Activated CD4-positive, alpha-beta T cell treated with anti-CD3 and anti-CD28 coated beads, Interleukin-2, amount 10 ng/mL, durations not matched to agents 7 days and 5 days (primary cell): ENCODE measurements at places on chromosomes 1 and 21. TPM values are rescaled to one million over a fixed set of nuclear protein-coding genes. Genes with fewer than 3 reads are reported as not detected.

DNA sequence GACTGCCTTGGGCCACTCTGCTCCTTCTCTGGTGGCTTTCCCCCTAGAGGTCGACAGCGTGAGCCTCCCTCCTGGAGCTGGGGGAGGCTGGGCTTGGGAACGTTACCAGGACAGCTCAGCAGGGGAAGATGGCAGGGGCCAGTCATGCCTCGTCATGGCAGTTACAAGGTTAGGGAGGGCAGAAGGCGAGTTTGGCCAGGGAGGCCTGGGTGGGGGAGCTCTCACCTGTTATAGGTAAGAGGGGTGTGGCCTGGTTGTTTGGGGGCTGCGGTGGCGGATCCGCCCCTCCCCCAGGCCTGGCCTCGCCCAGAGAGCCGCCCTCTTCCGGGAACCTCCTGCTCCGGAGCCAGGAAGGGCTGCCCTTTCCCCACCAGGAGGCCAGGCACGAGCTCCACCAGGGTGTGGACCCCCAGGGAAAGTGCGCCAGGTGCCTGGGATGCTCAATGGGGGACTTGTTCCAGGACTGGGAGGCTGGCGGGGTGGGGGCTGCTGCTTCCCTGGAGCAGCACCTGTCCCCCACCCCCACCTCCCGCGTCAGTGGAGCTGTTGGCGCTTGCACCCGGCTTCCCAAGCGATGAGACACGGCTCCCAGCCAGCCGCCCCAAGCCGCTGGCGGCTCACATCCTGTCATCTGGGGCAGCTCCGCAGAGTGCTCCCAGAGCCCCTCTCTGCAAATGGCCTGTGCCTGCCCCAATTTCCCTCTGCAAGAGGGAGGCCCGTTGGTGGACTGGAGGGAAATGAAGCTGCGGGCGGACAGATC is 23.6 kb upstream of the PKP1 start:
- peaks cover 11% of the 10 kb centered on the region for H3K27me3 ChIP-seq
- H3K4me3 ChIP-seq: no peak overlapping the region
- no peaks in the 10 kb centered on the region for H3K36me3 ChIP-seq
- peaks cover 2% of the 10 kb centered on the region for H3K4me1 ChIP-seq
- DNase-seq: no peak
- no peak overlapping the region for H3K27ac ChIP-seq

DNA sequence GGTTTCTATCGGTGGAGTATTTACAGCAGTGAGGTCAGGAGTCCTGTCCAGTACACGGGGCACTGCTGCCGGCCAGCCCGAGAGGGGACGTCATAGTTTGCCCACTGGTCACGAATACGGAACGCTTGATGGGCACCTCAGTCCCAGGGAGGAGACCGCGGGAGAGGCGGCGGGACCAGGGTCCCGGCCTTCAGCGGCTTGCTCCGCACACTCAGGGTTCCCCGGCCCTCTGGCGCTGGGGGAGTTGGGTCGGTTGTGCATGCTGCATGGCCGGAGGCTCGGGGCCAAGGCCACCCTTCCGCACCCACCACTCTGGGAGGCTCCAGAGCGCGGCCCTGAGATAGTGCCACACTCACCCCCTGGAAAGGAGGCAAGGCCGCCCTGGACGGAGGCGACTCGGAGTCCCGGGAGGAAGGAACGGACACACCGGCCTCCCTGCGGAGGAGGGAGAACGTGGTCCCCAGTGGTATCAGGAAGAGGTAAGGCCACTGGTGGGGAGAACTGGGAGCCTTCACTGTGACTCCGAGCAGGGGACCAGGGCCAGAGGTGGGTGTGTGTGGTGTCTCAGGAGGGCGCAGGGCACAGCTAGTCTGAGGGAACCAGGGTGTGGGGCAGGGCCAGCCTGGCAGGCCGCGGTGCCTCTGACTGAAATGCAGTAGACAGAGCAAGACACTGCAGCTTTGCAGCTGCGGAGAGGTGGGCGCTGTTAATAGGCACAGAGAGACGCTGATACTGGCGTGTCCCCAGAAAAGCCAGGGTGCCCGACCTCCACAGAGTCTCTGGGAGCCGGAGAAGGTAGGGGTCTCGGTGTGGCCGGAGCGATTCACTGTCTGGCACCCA is 28.6 kb upstream of the PRSS38 start:
- H3K4me3 ChIP-seq: peak overlapping the region; percentile 76
- peaks cover 5% of the 10 kb centered on the region for H3K36me3 ChIP-seq
- peak overlapping the region; percentile 69 for H3K27ac ChIP-seq
- H3K27me3 ChIP-seq: peaks cover 4% of the 10 kb centered on the region
- H3K4me1 ChIP-seq: peaks cover 15% of the 10 kb centered on the region

DNA sequence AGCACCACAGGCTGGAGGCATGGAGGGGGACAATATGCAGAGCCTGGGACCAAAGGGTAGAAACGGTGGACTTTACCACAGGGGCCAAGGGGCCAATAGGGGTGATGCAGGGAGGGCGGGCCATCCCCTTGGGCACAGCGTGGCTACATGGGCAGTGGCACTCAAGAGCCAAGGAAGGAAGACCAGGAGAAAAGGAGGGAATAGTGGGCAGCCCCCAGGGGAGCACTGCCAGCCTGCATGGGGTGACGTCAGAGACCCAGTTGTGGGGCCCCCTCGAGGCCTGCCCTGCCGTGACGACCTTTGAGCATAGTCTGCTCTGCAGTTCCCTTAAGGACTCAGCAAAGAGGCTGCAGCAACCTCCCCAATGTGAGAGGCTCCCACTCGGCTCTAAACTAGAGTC is 95.5 kb upstream of the TMPRSS2 start:
- no peak overlapping the region for H3K27ac ChIP-seq
- DNase-seq: no peak
- peaks cover 2% of the 10 kb centered on the region for H3K27me3 ChIP-seq
- no peaks in the 10 kb centered on the region for H3K36me3 ChIP-seq
- no peak overlapping the region for H3K4me3 ChIP-seq

Gene TLR5
- 0.58 TPM for total RNA-seq

Gene GNG4
- total RNA-seq: 0.37 TPM
